Esophagus squamous epithelium (tissue), 5 donors: ENCODE measurements at places on chromosomes 12 and 14. TPM values are rescaled to one million over a fixed set of nuclear protein-coding genes. Genes with fewer than 3 reads are reported as not detected.

The CABP1 gene
- 2.2 TPM for total RNA-seq

The PTPRO gene
- 1.4 TPM for total RNA-seq

The UBR7 gene
- 18.8 TPM for total RNA-seq

The YEATS4 gene
- 36.9 TPM for total RNA-seq

The EID3 gene
- total RNA-seq = 11.6 TPM
